Testis (tissue), 5 donors: ENCODE measurements at places on chromosomes 2 and 18.

GRCh38 chr2:120254178-120254577 lies 1.5 kb downstream of the RALB start:
- no peak overlapping the region for H3K4me3 ChIP-seq
- peak overlapping the region; percentile 3 for H3K27ac ChIP-seq
- H3K36me3 ChIP-seq = no peaks in the 10 kb centered on the region
- DNase-seq = no peak
- H3K4me1 ChIP-seq = peaks cover 32% of the 10 kb centered on the region
- H3K27me3 ChIP-seq = no peaks in the 10 kb centered on the region

DNA sequence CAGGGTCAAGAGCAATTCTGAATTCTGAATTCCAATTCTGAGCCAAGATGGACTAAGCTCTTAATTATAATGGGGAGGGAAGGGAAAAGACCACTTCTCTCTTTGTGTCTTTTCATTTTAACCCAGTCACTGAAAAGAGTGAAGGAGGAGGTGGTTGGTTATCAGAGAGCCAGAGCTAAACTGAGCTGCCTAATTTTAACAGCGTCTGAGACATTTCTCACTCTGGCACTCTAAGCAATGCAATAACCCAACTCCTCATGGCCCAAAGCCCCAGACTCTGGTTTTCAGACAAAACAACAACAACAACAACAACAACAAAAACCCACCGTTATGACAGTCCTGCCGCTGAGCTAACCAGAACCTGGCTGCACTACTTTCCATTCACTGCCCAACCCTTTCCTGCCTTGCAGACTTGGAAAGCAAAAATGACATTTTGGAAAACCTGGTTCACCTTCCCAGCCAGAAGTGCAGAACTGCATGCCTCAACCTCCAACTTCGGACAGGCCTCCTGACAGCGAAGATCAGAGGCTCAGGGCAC lies 1.0 kb downstream of the CHST10 start:
- peak overlapping the region; percentile 68 for H3K4me3 ChIP-seq
- H3K36me3 ChIP-seq = no peaks in the 10 kb centered on the region
- no peak overlapping the region for H3K27ac ChIP-seq
- no peaks in the 10 kb centered on the region for H3K27me3 ChIP-seq

DNA sequence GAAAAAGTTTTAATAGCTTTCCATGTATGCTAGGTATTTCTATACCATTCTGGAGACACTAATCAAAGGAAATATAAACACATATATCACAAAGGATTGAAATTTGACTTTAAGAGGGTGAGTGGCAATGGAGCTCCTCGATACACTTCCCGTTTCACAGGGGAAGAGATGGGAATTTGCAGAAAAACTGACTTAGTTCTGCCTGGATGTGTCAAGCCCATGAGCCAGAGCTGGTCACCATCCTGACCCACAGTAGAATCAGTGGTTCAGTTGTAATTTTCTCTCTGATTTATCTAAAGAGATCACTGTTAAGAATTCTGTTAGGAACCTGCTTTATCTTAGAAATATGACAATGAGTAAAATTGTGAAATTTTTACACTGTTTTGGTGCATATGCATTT lies 34.2 kb downstream of the PLCL1 start:
- no peaks in the 10 kb centered on the region for H3K27me3 ChIP-seq
- no peaks in the 10 kb centered on the region for H3K4me1 ChIP-seq
- H3K27ac ChIP-seq = no peak overlapping the region

DNA sequence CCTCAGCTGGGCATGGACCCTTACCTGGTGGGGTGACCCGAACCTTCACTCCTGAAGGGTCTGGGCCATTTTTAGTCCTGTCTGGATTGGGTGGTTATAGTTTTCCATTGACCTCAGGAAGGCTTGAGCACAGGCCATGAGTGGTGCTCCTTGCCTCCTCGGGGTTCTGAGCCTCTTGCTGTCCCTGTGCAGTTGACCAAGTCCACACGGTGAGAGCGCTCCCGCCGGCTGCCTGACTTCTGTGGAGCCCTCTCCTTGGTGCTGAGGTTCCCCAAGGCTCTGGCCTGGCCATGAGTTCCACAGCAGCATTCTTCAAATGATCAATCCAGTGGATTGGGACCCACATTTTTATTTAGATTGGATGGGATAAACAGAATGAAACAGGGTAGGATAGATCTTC lies 159.5 kb downstream of the SEPTIN10 start:
- H3K4me1 ChIP-seq = no peaks in the 10 kb centered on the region
- no peaks in the 10 kb centered on the region for H3K36me3 ChIP-seq
- H3K27me3 ChIP-seq = no peaks in the 10 kb centered on the region
- no peak overlapping the region for H3K27ac ChIP-seq
- no peak overlapping the region for H3K4me3 ChIP-seq
- DNase-seq = no peak

DNA sequence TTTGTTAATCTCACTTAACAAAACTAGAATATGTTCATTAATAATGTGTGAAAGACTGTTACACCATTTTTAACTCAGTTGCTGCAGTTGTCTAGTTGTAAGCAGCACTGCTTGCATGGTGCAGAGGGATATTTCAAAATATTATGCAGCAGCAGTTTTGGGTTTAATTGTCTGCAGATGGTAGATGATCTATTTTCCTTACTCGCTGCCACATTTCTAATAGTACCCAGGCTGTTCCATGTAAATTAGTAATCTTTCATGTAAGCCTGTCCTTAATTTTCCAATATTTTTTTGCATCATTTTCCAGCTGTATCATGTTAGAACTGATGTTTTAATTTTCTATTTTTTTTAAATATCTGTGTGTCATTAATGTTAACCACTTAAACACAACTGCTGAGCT lies 488.1 kb upstream of the RAB12 start:
- H3K4me3 ChIP-seq = no peak overlapping the region
- no peak overlapping the region for H3K27ac ChIP-seq
- DNase-seq = no peak
- H3K4me1 ChIP-seq = no peaks in the 10 kb centered on the region
- H3K27me3 ChIP-seq = no peaks in the 10 kb centered on the region

DNA sequence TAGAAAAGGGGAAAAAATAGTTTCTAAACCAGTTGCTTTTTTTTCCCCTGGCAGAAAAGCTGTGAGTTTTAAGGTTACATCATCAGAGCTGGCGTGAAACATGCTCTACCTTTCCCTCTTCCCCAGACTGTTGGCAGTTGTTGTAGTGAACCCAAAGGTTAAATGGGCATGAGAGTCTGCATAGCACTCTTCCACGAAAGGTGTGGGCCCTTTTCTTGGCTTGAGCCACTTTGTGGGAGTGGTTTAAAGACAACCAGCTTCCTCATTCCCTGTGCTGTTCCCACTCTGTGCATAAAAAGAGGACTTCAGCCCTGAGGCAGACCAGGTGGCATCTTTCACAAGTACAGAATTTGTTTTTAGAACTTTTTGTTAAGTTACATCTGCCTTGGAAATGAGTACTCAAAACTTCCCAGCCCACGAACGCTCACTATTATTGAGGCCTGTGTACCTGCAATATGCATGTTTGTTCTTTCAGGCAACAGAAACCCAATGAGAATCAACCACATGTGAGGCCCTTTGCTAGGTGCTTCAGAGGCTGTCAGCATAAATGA lies 243.8 kb downstream of the BABAM2 start:
- H3K36me3 ChIP-seq = no peaks in the 10 kb centered on the region
- peak overlapping the region; percentile 45 for H3K27ac ChIP-seq
- no peaks in the 10 kb centered on the region for H3K27me3 ChIP-seq
- no peak overlapping the region for H3K4me3 ChIP-seq
- H3K4me1 ChIP-seq = no peaks in the 10 kb centered on the region

DNA sequence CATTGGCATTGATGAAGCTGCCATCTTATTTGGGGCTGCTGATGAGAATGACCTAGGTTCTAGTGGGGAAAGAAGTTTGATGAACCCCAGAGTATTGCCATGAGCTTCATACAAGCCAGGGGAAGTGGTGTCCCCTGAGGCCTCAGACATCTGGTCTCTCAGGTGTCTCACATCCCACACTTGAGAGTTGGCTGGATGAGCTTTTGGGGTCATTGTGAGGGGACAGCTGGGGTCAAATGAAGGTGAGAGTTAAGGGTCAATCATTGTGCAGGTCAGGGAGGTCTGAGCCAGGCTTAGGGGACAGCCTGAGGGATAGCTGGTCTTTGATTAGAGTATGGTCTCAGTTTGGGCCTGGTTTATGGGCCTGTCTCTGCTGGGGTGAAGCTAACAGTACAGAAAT lies 336.5 kb downstream of the CYP26B1 start:
- no peaks in the 10 kb centered on the region for H3K27me3 ChIP-seq
- peaks cover 38% of the 10 kb centered on the region for H3K4me1 ChIP-seq
- no peaks in the 10 kb centered on the region for H3K36me3 ChIP-seq
- peak; percentile 1 for DNase-seq
- H3K4me3 ChIP-seq = no peak overlapping the region
- peak overlapping the region; percentile 28 for H3K27ac ChIP-seq

- peaks cover 20% of the 10 kb centered on the region for H3K4me1 ChIP-seq
- H3K27ac ChIP-seq = peak overlapping the region; percentile 70
- no peaks in the 10 kb centered on the region for H3K27me3 ChIP-seq
- no peak overlapping the region for H3K4me3 ChIP-seq
- no peaks in the 10 kb centered on the region for H3K36me3 ChIP-seq
- DNase-seq = no peak
Observed at GRCh38 chr2:235607546-235608199, 113.8 kb downstream of the AGAP1 start.

- no peaks in the 10 kb centered on the region for H3K36me3 ChIP-seq
- no peaks in the 10 kb centered on the region for H3K4me1 ChIP-seq
- DNase-seq = no peak
- no peak overlapping the region for H3K4me3 ChIP-seq
- H3K27ac ChIP-seq = no peak overlapping the region
Observed at GRCh38 chr18:33571998-33572787, 5.8 kb upstream of the ASXL3 start.

DNA sequence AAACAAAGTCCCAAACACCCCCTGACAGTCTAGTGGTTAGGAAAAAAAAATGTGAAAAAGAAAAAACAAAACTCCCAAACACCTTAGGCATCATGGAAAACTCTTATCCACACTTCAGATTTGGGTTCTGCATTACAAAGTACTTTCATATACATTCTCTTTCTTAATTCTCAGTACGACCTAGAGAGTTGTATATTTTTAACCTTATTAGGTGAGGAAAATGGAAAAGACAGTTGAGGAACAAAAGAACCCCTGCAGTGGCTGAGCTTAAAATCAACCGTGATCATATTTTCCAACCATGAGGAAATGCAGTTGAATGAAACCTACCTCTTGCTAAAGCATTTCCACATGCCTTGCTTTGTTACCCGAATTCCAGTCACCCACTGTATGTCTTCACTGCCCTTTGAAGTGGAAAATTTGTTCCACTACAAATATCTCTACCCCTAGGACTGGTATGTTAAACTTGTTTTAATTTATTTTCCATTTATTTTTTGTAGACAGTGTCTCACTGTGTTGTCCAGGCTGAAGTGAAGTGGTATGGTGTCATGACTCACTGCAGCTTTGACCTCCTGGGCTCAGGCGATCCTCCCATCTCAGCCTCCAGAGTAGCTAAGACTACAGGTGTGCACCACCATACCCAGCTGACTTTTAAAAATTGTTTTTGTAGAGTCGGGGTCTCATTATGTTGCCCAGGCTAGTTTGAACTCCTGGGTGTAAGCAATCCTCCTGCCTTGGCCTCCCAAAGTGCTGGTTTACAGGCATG lies 56.9 kb upstream of the LPIN2 start:
- no peaks in the 10 kb centered on the region for H3K36me3 ChIP-seq
- no peak overlapping the region for H3K27ac ChIP-seq
- H3K4me3 ChIP-seq = no peak overlapping the region
- no peaks in the 10 kb centered on the region for H3K27me3 ChIP-seq
- DNase-seq = no peak
- H3K4me1 ChIP-seq = no peaks in the 10 kb centered on the region

DNA sequence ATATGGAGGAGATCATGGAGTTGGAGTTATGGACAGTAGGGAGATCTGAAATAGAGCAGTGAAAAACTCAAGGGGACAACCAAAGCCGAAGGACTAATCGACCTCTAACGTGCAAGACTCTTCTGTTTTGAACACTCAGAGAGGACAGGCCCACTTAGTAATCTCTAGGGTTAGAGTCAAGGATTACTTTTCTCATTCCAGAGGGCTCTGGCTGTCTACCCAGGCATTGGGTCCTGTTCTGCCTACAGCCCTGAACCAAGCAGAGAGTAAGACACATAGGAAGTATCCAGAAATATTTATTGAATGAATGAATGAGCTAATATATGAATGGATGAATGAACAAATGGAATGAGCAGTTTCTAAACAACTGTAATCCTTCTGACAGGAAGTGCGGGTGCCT lies 50.3 kb upstream of the PKDCC start:
- no peaks in the 10 kb centered on the region for H3K36me3 ChIP-seq
- no peaks in the 10 kb centered on the region for H3K27me3 ChIP-seq
- no peak overlapping the region for H3K4me3 ChIP-seq
- no peak for DNase-seq
- H3K4me1 ChIP-seq = peaks cover 11% of the 10 kb centered on the region

DNA sequence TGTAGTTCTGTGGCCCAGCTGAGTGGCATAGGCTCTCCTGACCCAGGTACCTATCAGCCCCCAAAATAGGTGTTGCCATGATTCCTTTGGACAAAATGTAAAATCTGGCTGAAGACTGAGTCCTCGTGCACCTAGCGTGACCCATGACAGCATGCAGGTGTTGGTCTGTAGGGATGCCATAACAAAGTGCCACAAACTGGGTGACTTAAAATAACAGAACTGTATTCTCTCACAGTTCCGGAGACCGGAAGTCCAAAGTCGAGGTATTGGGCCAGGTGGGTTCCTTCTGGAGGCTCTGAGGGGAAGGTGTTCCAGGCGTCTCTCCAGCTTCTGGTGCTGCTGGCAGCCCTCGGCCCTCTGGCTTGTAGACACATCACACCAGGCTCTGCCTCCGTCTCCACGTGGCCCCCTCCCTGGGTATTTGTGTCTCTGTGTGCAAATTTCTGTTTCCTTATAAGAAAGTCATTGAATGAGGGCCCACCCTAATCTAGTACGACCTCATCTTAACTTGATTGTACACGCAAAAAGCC lies 34.5 kb downstream of the LRRFIP1 start:
- H3K27me3 ChIP-seq = no peaks in the 10 kb centered on the region
- H3K4me1 ChIP-seq = no peaks in the 10 kb centered on the region
- DNase-seq = no peak
- H3K36me3 ChIP-seq = no peaks in the 10 kb centered on the region
